Posterior cingulate gyrus (tissue), 11 donors: ENCODE measurements at places on chromosomes 5 and 9.

DNA sequence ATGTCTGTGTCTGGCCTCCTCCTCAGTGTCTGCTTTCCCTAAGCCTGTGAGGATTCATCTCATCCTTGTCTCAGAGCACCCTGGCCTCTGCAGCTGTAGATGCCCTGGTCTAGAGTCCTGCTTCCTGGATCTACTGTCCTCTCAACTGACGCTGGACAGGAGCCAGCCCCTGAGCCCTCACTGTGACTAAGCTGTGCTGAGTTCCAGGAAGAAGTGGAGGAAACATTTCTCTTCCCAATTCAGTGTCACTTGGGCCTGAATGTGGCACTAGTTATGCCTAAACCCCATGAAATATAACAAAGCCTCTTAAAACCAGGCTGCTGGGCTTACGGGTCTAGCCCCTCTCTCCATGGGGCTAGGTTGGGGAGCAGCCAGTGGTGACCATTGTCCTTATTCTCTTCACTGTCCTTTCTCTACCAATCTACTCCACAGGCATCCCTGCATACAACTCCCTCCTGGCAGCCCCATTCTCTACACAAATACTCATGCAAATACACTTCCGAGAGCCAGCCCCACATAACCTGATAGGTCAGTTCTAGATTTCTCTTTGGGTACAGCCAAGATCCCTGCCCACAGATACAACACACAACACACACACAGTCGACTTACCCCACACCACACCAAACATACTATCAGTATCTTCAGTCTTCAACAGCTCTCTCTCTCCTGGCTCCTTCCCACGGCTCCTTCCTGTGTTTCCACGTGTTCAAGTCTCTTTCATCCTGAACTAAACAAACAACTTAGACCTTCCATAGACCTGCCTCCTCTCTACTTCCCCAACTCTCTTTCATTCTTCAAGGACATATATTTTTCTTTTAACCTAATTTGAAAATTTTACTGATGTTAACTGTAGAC, 220.8 kb downstream of the SNX18 start:
- peak; percentile 20 for DNase-seq

- no peak for DNase-seq
Measured at GRCh38 chr5:35979715-35980114, 11.5 kb downstream of the UGT3A1 start.

- peak; percentile 60 for DNase-seq
Measured at GRCh38 chr9:98248737-98249474, 6.5 kb downstream of the TBC1D2 start.

DNA sequence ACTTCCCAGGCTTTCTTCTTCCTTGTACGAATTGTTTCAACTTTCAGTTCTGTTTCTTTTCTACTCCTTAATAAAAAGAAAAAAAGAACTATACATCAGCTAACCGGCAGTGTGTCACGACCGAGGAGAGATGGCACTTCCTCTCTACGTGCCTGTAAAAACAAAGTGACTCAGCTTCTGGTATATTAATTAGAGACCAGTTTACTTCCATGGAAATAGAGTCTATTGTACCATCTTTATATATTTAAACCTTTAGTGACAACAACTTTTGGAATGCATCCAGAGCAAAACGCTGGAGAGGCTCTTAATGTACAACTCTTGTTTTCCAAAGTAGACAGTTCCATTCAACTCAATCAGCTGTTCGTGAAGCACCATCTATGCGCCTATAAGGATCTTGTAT, 94.5 kb upstream of the LIFR start:
- DNase-seq = no peak

- DNase-seq = no peak
Measured at GRCh38 chr5:37830348-37830747, 9.5 kb downstream of the GDNF start.

GRCh38 chr5:61322738-61323725, 9.0 kb upstream of the ZSWIM6 start:
- DNase-seq = no peak

GRCh38 chr9:18129809-18130334, 344.1 kb upstream of the ADAMTSL1 start:
- no peak for DNase-seq

GRCh38 chr9:68454579-68455334, 85.9 kb downstream of the TMEM252 start:
- no peak for DNase-seq

DNA sequence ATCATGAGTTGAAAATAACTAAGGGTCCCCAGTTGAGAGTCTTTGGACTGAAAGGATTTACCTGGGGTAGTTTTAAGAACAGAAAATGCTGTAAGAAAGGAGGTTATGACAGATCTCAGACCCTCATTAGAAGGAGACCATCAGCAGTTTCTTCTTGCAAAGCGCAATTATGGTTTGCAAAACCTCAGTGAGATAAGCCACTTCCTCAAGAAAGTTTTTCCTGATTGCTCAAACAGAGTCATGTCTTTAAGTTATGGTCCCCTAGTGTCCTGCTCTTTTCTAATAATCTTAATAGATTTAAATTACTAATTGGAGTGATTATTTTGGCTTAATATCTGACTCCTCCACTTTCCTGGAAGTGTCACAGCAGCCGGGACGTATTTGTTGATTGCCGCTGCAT, 293.2 kb upstream of the KLF4 start:
- DNase-seq = no peak

- DNase-seq = no peak
Measured at GRCh38 chr5:131265311-131265803, 1.5 kb downstream of the CDC42SE2 start.

DNA sequence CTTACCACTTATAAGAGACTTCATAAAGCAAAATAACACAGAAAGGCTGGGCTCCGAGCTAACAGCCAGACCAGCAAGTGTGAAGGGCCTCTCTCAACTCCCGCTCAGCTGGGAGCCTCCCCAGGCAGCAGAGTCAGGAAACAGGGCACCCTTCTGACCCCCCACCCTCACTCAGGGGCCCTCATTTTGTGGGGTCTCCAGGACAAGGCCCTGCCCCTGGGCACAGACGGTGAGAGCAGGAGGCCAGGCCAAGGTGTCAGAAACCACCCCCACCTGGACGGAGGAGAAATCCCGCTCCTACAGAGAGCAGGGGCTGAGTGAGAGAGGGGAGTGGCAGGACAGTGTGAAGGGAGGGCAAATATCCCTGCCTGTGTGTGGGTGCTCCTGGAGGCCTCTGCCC, 135.8 kb upstream of the FOXD4L5 start:
- DNase-seq = no peak
